ENCODE measurements at places on chromosomes 12 and 14. TPM values are rescaled to one million over a fixed set of nuclear protein-coding genes. Genes with fewer than 3 reads are reported as not detected.
A peak's percentile ranks its signal among the peaks of the same experiment; 100 is the strongest.

SOAT2 gene
- not detected for total RNA-seq

ARHGEF40 gene
- total RNA-seq, result 33.7 TPM

SLC17A8 gene
- total RNA-seq, result not detected

SVOP gene
- total RNA-seq, result not detected

KRT72 gene
- total RNA-seq, result not detected

PLEKHD1 gene
- total RNA-seq, result 2.0 TPM

CD163L1 gene
- 3.5 TPM for total RNA-seq

ADAMTS20 gene
- not detected for total RNA-seq

DNA sequence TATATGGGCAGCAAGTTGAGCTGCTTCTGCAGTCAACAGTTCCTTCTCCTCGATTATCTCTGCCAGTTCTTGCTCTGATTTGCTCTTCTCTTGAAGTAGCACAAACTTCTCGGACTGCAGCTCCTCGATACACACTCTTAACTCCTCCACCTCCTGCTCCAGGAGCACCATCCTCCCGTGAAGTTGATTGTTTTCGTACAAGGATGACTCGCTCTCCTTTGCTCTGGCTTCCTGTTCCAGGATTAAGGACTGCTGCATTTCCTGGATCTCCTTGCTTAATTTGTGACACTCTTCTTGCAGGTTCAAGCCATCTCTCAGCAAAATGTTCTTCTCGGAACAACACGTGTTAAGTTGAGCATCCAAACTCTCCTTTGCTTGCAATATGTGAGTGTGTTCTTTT, 56.2 kb upstream of the VPS33A start:
- H3K36me3 ChIP-seq, result peaks cover 12% of the 10 kb centered on the region
- no peak for DNase-seq
- H3K27ac ChIP-seq, result no peak overlapping the region
- no peaks in the 10 kb centered on the region for H3K4me1 ChIP-seq
- H3K27me3 ChIP-seq, result no peaks in the 10 kb centered on the region
- no peak overlapping the region for H3K4me3 ChIP-seq

DNA sequence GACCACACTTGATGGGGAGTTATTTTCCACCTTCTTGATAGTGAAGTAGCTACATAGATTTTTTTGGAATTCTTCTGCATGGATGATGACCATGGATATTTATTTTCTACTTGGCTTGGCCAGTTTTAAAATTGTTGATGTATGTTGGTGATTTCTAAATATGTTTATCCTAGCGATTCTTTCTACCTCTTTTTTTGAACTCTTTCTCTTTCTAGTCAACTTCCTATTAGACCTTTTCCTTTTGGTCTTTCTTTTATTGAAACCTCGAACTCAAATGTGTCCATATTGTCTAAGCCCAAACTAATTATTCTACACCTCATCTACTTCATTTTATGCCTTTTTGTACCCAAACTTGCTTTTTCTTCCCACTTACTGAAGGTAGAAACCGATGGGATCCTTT, 37.0 kb downstream of the CCDC91 start:
- no peaks in the 10 kb centered on the region for H3K36me3 ChIP-seq
- no peaks in the 10 kb centered on the region for H3K4me1 ChIP-seq
- H3K27me3 ChIP-seq, result no peaks in the 10 kb centered on the region
- H3K27ac ChIP-seq, result no peak overlapping the region
- DNase-seq, result no peak

DNA sequence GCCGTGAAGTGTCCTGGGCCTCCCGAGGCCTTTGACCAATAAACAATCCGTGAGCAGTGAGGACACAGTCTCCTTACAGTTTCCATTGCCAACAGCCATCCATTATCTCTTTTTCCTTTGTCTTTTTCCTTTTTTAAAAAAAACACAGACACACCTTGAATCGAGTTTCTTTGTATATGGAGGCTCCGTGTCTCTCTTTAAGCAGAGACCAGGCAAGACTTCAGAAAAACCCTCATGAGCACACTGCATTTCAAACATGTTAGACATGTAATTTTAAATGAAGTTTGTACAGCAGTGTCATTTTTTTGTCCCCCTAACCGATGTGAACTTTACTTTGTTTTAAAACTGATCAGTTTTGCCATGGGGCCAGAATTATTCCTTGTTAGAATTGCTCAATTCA, 111.1 kb downstream of the SPTSSA start:
- DNase-seq, result no peak
- no peak overlapping the region for H3K27ac ChIP-seq
- H3K27me3 ChIP-seq, result no peaks in the 10 kb centered on the region
- no peaks in the 10 kb centered on the region for H3K36me3 ChIP-seq
- H3K4me1 ChIP-seq, result no peaks in the 10 kb centered on the region

GRCh38 chr12:89960011-89960507, 251.4 kb upstream of the ATP2B1 start:
- no peaks in the 10 kb centered on the region for H3K27me3 ChIP-seq
- H3K36me3 ChIP-seq, result no peaks in the 10 kb centered on the region
- H3K4me3 ChIP-seq, result no peak overlapping the region
- no peaks in the 10 kb centered on the region for H3K4me1 ChIP-seq

DNA sequence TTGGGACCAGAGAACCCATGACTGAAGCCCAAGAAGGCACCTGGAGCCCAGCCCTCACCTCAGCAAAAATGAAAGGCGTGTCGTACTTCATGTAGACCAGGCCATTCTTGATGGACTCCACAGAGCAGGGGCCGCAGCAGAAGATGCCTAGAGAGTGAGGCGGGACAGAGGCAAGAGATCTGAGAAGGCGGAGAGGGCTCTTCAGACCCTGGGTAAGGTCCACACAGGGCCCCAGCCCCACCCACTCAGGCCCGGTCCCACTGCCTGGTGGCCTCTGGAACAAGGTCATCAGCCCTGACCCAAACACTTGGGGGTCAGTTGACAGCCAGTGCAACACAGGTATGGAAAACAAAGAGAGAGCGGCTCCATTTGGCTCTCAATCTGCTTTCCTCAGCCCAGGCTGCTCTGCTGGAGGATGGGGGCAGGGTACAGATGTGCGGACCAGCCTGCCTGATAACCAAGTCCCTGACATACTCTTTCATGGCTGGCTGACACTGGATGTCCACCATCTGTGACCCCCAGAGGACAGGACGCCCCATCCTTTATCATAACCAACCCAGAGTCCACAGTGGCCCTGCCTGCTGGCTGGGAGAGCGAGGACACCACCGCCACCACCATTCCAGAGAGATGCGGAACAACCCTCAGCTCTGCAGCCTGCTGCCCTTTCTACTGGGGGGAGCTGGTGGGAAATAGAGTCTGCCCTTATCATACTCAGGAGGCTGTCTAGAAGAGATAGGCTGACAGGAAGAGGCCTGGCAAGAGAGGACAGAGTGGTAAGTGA, 6.9 kb downstream of the TGM1 start:
- no peak overlapping the region for H3K27ac ChIP-seq
- DNase-seq, result no peak
- no peaks in the 10 kb centered on the region for H3K27me3 ChIP-seq
- no peaks in the 10 kb centered on the region for H3K4me1 ChIP-seq
- H3K36me3 ChIP-seq, result no peaks in the 10 kb centered on the region

DNA sequence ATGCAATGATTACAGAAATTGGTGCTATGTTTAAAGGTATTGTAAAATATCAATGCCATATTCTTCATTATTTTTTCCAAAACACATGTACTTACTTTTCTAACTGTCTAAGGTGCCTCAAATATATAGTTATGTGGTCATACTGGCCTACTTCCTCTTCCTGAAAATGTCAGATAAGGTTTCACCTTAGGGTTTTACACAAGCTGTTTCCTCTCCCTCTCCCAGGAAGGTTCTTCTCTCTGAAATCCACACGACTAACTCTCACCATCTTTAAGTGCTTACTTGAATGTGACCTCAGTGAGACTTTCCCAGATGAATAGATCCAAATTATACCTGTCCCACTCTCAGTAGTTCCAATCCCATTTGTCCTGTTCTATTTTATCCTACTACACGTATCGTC, 11.6 kb upstream of the CLEC4D start:
- H3K36me3 ChIP-seq, result no peaks in the 10 kb centered on the region
- H3K4me1 ChIP-seq, result no peaks in the 10 kb centered on the region
- no peaks in the 10 kb centered on the region for H3K27me3 ChIP-seq
- no peak overlapping the region for H3K27ac ChIP-seq
- DNase-seq, result no peak

- H3K27me3 ChIP-seq, result no peaks in the 10 kb centered on the region
- no peak overlapping the region for H3K4me3 ChIP-seq
- H3K36me3 ChIP-seq, result no peaks in the 10 kb centered on the region
Observed at GRCh38 chr12:45282411-45282810, 66.5 kb downstream of the ANO6 start.

GRCh38 chr14:26138764-26139445, 458.9 kb downstream of the NOVA1 start:
- no peak for DNase-seq
- no peak overlapping the region for H3K4me3 ChIP-seq
- H3K27me3 ChIP-seq, result no peaks in the 10 kb centered on the region
- no peak overlapping the region for H3K27ac ChIP-seq

GRCh38 chr12:31007153-31007495, 66.5 kb upstream of the DDX11 start:
- no peaks in the 10 kb centered on the region for H3K36me3 ChIP-seq
- no peak overlapping the region for H3K27ac ChIP-seq
- no peak for DNase-seq
- H3K4me3 ChIP-seq, result no peak overlapping the region

DNA sequence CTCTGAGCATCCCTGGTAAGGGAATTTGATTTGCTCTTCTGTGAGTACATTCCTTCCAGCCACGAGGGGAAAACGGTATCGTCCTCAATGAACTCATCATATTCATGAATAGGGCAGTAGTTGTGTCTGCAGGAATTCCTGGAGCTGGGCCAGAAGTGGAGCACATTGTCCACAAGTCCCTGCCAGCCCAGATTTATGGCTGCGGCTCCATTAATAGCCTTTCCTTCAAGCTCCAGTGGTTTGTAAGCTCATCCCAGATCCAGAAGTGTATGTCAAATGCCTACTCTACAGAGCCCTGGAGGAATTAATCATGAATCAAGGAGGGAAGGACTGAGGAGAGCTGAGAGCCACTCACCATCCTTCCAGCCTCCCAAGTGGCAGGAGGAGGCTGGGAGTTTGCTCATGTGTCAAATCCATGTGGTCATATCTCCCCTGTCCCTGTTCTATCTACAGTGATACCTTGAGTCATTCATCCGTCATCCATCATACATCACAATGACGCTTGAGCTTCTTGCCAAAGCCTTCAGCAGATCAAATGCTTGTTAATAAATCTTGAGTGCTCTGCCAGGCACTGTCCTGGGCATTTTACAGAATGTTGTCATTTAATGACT, 65.5 kb downstream of the SVOP start:
- no peak overlapping the region for H3K27ac ChIP-seq
- no peaks in the 10 kb centered on the region for H3K27me3 ChIP-seq
- DNase-seq, result no peak
- no peaks in the 10 kb centered on the region for H3K36me3 ChIP-seq
- H3K4me1 ChIP-seq, result peaks cover 7% of the 10 kb centered on the region

- H3K4me1 ChIP-seq, result no peaks in the 10 kb centered on the region
- no peak for DNase-seq
- no peak overlapping the region for H3K27ac ChIP-seq
- no peak overlapping the region for H3K4me3 ChIP-seq
Observed at GRCh38 chr14:83271663-83272062, 1738.0 kb upstream of the SEL1L start.

- no peak for DNase-seq
- H3K27me3 ChIP-seq, result no peaks in the 10 kb centered on the region
- H3K27ac ChIP-seq, result no peak overlapping the region
- H3K4me3 ChIP-seq, result no peak overlapping the region
Observed at GRCh38 chr14:19918553-19919264, 1.7 kb upstream of the OR4K5 start.

- no peak for DNase-seq
- H3K36me3 ChIP-seq, result no peaks in the 10 kb centered on the region
- H3K4me1 ChIP-seq, result no peaks in the 10 kb centered on the region
Observed at GRCh38 chr12:98388126-98388525, 127.3 kb upstream of the TMPO start.

DNA sequence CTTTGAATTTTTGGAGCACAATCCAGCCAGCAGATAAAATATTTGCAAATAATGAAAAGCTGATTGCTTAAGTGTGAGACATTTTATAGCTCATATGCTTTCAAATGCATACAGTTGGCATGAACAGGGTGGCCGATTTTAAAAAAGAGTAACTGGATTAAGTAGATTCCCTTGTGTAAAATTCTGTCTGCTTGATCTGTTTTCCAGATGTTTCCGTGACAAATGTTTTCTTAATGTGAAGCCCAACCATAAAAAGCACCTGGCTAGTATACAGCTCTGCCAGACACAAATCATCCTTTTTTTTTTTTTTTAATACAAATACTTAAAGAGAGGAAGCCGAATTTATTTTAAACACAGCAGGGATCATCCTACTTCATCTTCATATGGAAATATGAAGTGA, 440.7 kb downstream of the CCER1 start:
- no peaks in the 10 kb centered on the region for H3K27me3 ChIP-seq
- no peaks in the 10 kb centered on the region for H3K36me3 ChIP-seq
- no peaks in the 10 kb centered on the region for H3K4me1 ChIP-seq
- H3K27ac ChIP-seq, result no peak overlapping the region
- DNase-seq, result no peak

DNA sequence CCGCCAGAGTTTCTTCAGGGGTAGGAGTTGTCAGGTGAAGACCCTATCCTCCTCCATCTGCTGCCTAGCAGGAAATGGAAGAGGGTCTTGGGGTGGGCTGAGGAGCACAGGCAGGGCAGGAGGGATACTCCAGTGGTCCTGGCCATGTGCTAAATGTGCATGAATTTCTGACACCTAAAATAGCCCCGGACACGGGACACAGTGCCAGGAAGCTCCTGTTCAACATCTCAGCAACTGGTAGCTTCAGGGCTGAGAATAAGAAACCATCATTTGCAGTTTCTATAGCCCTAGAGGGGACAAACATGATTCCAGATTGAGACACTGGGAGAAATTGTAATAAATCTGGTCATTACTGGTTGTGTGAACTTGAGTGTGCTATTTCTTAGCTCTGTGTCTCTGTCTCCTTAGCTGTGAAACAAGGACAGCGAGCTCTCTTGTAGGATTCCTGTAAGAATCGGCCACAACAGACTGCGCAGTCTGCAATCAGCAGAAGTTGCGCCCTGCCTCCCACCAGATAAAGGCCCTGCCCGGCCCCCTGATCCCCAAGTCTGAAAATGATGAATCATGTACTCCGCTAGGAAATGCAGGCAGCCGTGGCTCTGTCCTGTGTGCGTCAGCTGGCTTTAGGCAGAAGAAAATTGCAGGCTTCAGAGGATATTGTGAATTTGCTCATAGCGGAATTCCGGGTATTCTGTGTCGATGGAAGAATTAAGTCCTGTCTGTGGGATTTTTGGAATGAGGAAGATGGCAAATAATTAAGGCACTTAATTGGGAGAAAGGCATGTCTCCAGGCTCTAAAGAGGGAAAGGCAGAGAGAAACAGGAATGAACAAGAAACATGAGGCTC, 35.2 kb upstream of the MEG3 start:
- no peak overlapping the region for H3K27ac ChIP-seq
- H3K27me3 ChIP-seq, result no peaks in the 10 kb centered on the region
- H3K4me1 ChIP-seq, result no peaks in the 10 kb centered on the region

- DNase-seq, result no peak
- H3K36me3 ChIP-seq, result no peaks in the 10 kb centered on the region
- H3K4me3 ChIP-seq, result no peak overlapping the region
- H3K27me3 ChIP-seq, result no peaks in the 10 kb centered on the region
Observed at GRCh38 chr12:132520421-132521199, 30.7 kb downstream of the FBRSL1 start.

GRCh38 chr12:113241191-113242025, 20.1 kb downstream of the TPCN1 start:
- peaks cover 7% of the 10 kb centered on the region for H3K4me1 ChIP-seq
- DNase-seq, result peak; percentile 63
- peak overlapping the region; percentile 19 for H3K4me3 ChIP-seq
- H3K27me3 ChIP-seq, result no peaks in the 10 kb centered on the region
- no peaks in the 10 kb centered on the region for H3K36me3 ChIP-seq

GRCh38 chr14:77554207-77554606, 55.6 kb upstream of the ISM2 start:
- H3K27ac ChIP-seq, result no peak overlapping the region
- no peaks in the 10 kb centered on the region for H3K4me1 ChIP-seq
- DNase-seq, result no peak

Data from breast epithelium (tissue), 4 donors.